Type B pancreatic cell (in vitro differentiated cells): ENCODE measurements at places on chromosomes 1 and 21. TPM values are rescaled to one million over a fixed set of nuclear protein-coding genes. Genes with fewer than 3 reads are reported as not detected.

The TMPRSS15 gene
- total RNA-seq = 0.52 and 4.1 TPM in 2 replicates

The SPATA6 gene
- 7.3 and 23.5 TPM in 2 replicates for total RNA-seq

The NCAM2 gene
- 5.3 and 22.6 TPM in 2 replicates for total RNA-seq

- no peak for DNase-seq
Observed at GRCh38 chr1:234658138-234658537, 48.2 kb upstream of the IRF2BP2 start.

DNA sequence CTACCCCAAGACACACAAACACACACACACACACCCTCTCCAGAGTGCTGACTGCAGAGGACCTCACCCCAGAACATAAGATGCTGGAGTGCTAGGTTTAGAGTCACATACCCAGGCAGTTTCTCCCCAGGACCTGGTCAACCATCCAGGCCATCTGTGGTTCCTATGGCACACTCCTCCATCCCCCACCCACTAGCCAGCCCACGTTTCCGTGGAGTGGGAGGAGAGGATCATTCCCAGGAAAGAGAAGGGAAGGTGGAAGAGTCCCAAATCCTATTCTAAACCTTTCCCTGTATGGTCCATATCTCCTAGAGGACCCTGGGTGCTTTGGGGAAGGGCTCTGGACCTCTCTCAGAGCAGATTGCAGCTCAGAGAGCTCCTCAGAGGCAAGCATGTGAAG is 1.1 kb downstream of the KCNJ9 start:
- DNase-seq = no peak
